ENCODE measurements at places on chromosomes 16 and 17.

DNA sequence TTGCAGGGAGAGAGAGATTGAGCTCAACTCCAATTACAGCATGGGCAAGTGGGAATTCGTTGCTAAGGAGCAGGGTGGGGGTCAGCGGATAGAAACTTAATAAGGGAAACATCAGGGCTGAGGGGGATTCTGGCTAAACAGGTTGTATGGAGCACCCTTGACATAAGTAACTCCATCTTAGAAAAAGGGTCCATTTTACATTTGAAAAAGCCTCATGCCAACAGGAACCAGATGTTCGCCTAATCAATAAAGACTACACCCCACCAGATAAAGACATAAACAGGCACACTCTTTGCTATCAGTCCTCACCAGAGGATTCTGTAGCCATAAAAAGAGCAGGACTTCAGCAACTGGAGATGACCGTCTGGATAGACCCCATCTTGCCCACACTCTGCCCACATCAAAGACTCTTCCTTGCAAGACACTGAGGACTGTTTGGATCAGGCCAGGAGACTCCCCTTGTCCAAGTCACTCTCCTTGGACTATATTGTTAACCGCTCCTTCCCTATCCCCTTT is 1.6 kb upstream of the LRRC75A start:
- no peak for DNase-seq

GRCh38 chr16:9199311-9199710 is 107.9 kb downstream of the HAPSTR1 start:
- DNase-seq = no peak

DNA sequence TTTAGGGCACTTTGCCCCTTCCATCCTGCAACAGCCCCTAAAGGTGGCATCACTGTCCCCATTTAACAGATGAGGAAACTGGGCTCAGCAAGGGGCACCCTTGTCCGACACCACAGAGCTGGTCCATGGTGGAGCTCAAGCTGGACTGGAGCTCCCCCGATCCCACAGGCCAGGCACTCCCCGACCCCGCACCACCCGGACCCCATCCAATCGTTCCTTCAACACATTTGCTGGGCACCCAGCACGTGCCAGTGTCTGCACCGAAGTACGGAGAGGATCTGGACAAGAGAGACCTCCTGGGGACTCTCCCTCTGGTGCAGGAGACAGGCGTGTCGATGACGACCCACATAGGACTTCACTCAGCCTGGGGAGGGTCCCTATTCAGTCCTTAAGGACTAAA is 13.4 kb downstream of the EMC6 start:
- no peak for DNase-seq

DNA sequence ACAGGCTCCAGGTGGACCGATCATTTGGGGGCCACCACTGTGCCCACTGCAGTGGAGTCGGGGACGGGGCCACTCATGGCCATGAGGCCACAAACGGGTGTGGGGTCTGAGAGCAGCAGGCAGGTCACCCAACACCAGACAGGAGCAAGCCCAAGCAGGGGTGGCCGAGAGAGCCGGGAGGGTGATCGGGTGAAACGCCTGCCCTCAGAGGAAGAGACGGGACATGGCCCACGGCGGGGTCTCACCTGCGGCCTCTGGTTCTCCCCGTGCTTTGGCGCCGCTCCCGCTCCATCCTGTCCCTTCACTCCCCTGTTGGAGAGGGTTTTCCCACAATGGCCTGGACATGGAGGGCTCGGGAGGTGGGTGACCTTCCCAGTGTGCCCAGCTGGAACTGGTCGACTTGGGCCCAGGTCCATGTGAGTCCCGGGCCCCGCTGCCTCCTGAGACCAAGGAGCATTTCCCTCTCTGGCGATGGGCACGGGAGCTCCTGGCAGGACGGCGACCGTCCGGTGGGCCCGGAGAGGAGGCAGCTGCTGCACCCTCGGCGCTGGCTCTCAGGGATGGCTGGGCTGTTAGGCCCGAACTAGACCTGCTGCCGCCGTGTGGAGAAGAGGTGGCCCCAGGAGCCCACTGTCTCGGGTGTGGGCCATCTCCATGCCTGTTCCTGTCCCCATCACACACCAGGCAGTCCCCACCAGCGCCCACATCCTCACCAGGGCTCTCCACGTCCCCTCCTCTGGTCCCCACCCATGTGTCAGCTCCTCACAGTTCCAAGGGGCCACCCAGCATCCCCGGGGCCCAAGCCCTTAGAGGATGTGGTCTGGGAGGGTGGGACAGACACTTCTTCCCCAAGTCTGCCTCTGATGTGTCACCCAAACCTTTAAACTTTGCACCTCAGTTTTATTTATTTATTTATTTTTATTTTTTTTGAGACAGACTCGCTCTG is 13.4 kb upstream of the BAHCC1 start:
- DNase-seq = no peak

DNA sequence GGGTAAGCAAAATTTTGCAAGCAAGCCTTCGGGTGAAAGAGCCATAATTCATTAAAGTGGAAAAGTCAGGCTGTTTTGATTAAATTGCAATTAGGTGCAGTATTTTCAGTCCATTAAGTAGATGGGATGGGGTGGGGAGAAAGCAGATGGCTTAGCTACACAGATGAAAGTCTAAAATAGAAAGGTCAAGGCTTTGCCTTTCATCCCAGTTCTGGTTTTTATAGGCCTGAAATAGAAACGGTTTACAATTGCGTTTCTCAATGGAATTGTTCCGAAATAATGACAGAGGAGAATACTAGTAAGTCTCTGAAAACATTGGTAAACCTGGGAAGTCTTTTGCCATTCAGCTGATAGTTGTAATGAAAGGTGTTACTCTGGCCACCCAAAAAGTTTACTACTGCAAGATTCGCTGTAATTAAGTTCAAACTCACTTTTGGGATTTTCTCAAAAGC is 1.5 kb downstream of the PPM1E start:
- DNase-seq = no peak

GRCh38 chr17:50697663-50698272 is 9.9 kb downstream of the ANKRD40 start:
- DNase-seq = no peak

- DNase-seq = no peak
Measured at GRCh38 chr16:89667633-89668032, 10.0 kb downstream of the SPATA33 start.

GRCh38 chr16:75471723-75472633 is 7.5 kb upstream of the TMEM170A start:
- DNase-seq = no peak

GRCh38 chr17:35747540-35748017 is 5.5 kb downstream of the GAS2L2 start:
- peak; percentile 55 for DNase-seq

- DNase-seq = no peak
Measured at GRCh38 chr16:85785927-85786326, 13.4 kb downstream of the EMC8 start.

- DNase-seq = no peak
Measured at GRCh38 chr16:73390491-73390890, 342.6 kb upstream of the ZFHX3 start.

- no peak for DNase-seq
Measured at GRCh38 chr16:58266336-58266735, 28.5 kb downstream of the PRSS54 start.

DNA sequence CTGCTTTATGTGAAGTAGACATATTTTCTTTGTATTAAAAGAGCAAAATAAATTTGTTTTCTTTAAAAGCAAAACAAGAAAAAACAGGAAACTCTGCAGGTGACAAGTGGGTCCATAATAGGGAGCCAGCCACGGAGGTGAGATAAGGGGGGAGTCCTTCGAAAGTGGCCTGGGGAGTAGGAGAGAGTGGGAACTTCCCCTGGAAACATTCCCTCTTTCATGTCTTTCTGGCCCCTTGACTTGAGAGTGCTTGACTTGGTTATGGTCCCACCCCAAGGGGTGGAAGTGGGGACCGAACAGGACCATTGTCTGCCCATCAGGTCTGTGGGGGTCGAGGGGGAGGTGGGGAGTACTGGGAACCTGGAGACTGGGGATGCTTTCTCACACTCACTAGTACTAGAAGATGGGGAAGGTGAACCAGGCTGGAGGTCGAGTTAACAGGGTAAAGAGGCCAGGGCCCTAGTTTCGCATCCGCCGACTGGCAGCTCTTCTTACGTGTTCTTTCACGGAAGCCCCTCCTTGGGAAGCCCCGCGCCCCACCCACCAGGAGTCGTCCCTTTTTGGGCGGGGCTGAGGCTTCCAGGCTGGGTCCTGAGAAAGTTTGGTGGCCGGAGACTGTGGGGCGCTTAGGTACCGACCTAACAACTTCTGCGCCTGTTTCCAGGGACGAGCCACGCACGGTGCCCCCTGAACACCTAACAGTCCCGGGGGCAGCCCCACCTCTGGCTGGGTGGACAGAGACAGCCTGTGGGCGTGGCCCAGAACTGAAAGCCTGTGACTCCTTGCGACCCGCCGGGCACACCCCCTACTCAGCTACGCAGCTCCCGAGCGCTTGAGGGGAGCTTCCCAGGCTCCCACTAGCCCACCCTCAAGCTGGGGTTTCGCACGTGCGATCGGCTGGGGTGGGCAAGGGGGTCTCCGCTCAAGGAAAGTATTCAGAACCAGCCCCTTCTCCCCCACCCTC is 790 bp downstream of the TRADD start:
- peak; percentile 76 for DNase-seq

DNA sequence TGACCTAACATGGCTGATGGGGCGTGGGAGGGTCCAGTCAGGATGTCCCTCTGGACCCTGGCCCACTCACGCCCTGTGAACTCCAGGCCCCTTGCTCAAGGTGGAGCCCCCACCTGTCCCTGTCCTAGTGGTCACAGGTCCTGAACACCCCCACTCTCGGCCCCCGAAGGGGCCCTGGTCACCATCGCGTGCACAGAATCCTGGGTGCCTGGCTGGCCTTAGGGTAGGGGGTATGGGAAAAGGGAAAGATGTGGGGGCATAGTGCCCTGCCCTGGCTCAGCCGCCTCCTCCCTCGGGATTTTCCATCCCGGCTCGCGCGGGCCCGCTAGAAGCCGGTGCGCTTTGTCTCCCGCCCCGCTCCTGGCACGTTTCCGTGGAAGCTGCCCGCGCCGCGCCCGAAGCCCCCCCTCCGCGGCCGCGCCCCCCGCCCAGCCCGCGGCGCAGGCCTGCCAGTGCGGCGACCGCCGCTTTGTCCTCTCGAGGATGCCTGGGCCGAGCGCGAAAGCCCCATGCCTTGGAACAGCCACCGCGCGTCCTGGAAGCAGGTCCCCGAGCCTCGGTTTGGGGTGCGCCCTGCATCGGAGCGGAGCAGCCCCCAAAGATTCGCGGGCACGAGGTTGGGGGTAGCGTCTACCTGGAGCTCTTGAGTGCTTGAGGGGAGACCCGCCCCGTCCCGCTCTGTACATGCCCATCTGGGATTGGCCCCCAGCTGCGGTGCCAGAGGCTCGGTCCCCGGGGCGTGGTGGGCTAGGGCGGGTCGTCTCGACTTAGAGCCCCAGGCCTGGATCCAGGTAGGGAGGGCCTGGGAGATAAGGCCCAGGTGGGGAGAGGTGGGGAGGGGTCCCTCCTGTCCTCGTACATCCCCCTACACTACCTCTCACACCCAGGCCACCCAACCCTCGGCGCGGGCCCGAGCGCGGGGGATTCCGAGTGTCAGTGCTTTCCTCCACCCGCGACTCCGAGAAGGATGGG is 1.3 kb downstream of the SMPD3 start:
- DNase-seq = no peak

GRCh38 chr17:9018726-9019125 is 2.6 kb upstream of the NTN1 start:
- no peak for DNase-seq

DNA sequence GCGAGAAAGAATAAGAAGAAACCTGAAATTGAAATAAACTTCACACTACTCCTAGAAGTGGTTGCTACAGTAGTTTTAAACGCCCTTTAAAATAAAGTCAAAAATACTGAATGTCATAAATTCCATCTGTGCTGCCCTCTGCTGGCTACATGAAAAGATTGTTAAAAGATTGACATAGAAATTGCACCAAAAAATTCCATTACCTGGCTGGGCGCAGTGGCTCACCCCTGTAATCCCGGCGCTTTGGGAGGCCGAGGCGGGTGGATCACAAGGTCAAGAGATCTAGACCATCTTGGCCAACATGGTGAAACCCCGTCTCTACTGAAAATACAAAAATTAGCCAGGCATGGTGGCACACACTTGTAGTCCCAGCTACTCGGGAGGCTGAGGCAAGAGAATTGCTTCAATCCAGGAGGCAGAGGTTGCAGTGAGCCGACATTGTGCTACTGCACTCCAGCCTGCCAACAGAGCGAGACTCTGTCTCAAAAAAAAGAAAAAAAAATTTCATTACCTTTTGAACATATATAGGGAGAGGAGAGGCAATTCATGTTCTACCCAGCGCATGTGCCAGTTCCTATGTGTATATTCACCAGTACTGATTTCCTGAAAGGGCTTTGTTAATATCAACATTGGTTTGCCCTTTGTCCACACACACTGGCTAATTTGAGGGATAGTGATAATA is 36.5 kb downstream of the CYTH1 start:
- DNase-seq = no peak

- DNase-seq = no peak
Measured at GRCh38 chr16:68781784-68782183, 44.7 kb downstream of the CDH1 start.

DNA sequence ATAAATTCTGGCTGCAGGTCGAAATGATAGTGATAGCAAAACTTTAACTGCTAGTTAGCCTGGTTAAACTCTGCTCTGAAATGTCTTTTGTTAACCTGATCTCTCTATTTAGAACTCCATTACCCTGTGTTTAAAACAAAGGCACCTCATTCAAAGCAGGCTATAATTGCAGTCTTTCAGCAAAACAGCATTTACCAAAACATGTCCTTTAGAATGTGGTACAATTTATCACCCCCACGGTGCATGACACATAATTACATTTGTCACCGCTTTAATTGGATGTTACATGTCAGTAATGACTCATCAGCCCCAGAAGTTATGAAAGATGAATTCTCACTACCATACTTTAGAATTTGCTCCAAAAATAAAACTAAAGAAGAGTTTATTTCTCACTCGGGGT is 295.4 kb downstream of the TOX3 start:
- DNase-seq = no peak

DNA sequence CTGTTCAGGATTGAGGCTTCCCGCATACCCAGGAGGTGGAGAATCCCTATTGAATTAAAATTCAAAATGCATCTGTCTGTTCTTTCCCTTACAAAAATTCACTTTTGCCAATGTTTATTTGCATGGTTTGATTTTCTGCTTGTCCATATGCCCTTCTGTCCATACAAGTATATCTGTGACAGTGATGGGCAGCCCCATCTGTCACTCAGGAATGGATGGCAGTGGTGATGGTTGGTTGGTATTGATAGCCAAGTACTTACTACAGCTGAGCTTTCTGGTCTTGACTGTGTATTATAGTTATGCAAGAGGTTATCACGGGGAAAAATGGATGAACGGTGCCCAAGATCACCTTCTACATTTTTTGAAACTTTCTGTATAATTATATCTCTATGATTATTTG is 171.0 kb downstream of the RBFOX1 start:
- no peak for DNase-seq

GRCh38 chr17:58281511-58282011 is 826 bp upstream of the MPO start:
- no peak for DNase-seq

- no peak for DNase-seq
Measured at GRCh38 chr17:19744492-19744891, 3.6 kb downstream of the ALDH3A1 start.

GRCh38 chr16:84562174-84562815 is 55.6 kb downstream of the COTL1 start:
- DNase-seq = no peak

GRCh38 chr17:57739402-57740234 is 5.5 kb downstream of the CCDC182 start:
- no peak for DNase-seq

- no peak for DNase-seq
Measured at GRCh38 chr17:34412534-34412933, 49.5 kb upstream of the CCL1 start.

All from activated T-helper 9 cell treated with anti-CD3 and anti-CD28 coated beads, Interleukin-2, amount 50 U/mL, for 16 hours (primary cell).